C1 segment of cervical spinal cord (tissue), 14 donors: ENCODE measurements at places on chromosomes 11 and 22.

DNA sequence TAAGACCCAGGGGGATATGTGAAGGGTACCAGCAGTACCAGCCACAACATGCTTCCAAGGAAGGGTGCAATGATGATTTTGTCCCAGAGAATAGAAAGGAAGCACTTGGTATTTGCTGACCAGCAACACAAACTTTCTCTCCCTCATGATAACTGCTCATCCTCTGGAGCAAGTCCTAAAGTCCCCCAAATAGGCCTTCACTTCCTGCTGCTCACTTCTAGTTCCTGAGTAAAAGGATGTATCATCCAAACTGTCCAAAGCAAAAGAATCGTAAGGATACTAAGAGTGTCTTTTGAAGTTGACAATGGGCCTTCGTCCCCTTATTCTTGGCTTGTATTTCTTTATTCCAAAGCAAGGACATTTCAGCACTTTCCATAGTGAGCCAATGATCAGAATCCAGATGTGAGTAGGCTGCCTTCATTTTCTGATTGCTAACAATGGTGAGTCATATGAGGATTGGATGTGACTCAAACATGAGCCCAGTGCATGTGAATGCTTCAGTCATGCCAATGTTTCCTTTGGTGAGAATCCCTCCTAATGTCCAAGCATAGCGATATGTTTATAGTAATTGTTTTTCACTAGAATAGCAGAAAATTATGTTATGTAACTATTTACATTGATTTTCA is 243.4 kb upstream of the POU2AF2 start:
- DNase-seq = no peak

GRCh38 chr11:7520011-7520942 is 6.5 kb downstream of the PPFIBP2 start:
- no peak for DNase-seq

DNA sequence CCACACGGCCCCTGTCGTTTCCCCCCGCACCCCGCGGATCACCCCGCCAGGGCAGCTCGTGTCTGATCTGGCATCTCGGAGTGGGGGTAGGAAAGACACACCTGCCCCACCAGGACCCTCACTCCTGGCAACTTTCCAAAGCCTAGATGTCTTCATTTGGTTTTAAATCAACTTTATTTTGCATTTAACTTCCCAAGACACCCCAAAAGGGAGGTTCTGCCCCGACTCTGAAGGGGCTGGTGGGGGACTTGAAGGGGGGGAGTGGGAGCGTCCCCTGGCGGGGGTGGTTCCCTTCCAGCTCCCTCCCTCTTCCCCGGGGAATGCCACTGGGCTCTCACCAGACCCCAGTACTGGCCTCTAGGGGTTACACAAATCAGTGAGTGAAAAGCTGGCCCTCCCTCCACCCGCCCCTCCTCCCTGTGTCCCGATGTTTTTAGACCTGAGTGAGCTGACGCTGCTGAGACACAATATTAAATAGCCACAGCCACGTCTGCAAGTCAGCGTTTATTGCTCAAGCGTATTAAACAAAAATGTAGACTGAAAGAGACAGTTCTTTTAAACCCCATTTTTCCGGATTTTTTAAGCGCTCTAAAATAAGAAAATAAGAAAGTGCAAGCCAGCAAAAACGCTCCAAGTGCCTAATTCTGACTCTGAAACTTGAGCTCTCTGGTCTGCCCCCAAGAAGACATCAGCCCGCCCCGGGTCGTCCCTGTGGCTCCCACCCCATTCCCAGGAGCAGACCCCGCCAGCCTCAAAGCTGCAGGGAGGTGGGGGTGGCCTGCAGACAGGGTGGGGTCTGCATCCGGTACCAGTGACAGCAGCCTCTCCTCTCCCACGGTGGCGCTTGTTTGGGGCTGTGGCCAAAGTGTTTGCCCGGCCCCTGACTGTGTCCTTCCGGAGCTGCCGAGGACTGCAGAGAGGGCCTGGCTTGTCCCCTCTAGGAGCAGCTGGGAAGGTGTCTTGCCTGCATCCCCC is 1.1 kb upstream of the TTLL8 start:
- DNase-seq = no peak

DNA sequence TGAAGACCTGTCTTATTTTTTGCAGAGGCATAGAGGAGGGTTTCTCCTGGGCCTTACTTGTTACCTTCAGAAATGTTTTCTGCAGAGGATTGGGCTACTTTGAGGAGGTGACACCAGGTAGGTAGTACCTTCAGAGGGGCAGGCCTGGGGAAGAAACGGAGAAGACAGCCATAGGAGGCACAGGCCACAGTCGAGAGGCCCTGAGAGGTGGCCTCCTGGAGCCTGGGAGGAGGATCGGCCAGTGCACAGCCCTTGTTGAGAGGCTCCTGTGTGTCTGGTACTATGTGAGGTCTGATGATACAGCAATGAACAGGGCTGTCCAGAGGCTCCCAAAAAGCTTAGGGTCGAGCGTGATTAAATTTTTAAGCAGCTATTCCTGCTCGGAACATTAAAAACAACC is 11.5 kb downstream of the GTPBP1 start:
- DNase-seq = no peak

DNA sequence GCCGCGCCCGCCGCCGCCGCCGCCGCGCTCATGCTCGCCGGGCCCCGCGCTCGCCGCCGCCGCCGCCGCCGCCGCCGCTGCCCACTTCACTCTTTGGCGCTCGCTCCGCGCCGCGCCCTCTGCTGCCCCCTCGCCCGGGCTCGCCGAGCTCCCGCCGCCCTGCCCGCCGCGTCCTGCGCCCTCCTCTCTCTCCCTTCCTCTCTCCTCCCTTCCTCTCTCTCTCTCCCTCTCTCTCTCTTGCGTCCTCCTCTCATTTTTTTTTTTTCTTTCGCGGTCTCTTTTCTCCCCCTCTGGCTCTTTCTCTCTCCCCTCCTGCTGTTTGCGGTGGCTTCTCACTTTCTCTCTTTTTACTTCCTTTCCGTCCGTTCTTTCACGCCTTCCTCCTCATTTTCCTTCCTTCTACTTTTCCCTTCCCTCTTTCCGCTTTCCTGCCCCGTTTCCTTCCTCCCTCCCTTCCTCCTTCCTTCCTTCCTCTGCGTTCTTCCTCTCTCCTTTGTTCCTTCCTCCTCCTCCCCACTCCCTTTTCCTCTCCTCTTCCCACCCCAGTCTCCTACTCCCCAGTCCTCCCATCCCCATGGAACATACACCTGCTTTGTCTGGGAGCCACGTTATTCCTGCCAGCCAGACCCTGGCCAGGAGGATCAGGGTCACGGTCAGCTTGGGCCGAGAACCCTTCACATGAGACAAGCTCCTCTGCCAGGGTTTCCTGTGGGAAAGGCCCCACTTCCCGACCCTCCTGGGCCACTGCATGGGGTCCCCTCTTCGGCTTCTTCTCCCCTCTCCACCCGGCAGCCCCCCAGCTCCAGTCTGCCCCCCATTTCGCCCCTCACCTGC is 19.3 kb upstream of the SHISAL1 start:
- no peak for DNase-seq

DNA sequence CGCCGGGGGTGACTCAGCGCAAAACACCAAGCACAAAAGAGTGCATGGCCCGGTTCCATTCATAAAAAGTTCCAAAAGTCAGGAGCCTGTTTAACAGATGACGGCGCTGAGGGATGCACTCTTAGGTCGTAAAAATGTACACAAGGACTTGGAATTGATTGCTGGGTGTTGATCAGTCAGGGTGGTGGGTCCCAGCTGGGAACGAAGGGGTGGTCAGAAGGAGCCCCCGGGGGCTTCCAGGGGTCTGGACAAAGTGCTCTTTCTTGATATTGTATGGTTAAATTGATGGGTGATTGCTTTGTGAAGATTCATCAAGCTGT is 20.7 kb downstream of the IFITM10 start:
- no peak for DNase-seq

GRCh38 chr22:40522141-40522540 is 114.4 kb downstream of the MRTFA start:
- DNase-seq = no peak

DNA sequence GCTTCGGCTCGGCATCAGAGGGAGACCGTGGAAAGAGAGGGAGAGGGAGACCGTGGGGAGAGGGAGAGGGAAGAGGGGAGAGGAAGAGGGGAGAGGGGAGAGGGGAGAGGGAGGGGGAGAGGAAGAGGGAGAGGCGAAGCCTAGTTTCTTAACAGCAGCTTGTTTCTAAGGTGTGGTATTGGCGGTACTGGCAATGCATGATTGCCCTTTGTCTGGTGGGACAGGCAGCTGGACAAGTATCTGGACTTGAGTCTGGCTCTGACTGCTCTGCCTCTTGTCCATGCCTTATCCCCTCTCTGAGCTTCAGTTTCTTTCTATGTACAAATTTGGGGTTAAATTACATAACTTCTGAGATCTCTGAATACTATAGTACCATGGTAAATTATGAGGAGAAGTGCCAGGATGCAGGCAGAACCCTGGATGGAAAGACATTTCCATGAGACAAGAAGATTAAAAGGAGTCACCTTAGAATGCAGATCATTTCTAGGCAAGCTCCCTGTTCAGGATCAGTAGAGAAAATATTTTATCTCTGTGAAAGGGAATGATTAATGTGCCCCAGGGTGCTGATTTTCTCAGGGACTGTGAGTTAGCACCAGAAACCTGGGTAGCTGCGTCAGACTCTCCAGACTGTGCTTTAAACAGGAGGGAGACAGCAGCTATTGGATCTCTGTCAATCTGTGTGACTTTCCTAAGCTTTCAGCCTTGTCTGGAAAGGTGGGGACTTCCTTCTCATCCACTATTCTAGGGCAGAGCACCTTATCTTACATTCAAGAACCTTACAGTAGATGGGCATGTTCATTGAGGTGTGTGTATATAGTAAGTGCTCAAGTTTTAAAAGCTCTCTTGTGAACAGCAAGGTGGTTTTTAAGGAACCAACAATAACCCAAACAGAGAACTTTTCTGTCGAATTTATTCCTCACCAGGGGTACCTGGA is 31.9 kb upstream of the CCDC90B start:
- DNase-seq = no peak

- DNase-seq = no peak
Observed at GRCh38 chr11:114348200-114349191, 51.8 kb downstream of the C11orf71 start.

- DNase-seq = no peak
Observed at GRCh38 chr11:128422576-128423370, 164.6 kb downstream of the ETS1 start.

GRCh38 chr11:59918480-59918879 is 19.8 kb upstream of the OOSP1 start:
- no peak for DNase-seq

- DNase-seq = no peak
Observed at GRCh38 chr22:36413022-36413775, 25.4 kb upstream of the MYH9 start.

GRCh38 chr11:79637219-79637618 is 196.4 kb upstream of the TENM4 start:
- no peak for DNase-seq

DNA sequence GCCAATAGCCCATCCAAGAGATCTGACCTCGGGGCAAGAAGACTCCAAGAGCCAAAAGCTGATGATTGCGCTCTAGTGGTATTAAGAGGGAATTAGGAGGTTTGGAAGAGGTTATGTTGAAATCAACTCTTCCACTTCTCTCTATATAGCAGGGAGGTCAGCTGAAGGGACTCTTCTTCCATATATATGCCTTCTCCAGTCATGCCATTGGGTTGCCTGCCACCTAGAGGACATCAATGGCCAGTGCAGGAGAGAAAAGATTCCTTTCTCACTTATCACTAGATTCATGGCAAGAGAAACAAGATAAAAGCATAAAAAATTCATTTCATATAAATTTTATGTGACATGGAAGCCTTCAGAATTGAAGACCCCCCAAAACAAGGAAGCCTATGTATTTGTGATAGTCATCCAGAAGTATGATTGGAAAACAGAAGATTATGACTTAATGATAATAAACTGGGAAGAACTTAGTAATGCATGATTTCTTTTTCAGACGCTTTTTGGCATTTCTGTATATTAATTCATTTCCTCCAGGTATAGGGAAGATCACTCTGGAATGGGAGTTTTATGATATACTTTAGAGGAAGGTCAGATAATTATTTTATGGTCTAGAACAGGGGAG is 435.1 kb upstream of the DDI1 start:
- no peak for DNase-seq
